ENCODE measurements at places on chromosomes 5 and 9.
A peak's percentile ranks its signal among the peaks of the same experiment; 100 is the strongest.

- peak; percentile 36 for DNase-seq
Observed at GRCh38 chr9:137694962-137695875, 76.4 kb downstream of the EHMT1 start.

DNA sequence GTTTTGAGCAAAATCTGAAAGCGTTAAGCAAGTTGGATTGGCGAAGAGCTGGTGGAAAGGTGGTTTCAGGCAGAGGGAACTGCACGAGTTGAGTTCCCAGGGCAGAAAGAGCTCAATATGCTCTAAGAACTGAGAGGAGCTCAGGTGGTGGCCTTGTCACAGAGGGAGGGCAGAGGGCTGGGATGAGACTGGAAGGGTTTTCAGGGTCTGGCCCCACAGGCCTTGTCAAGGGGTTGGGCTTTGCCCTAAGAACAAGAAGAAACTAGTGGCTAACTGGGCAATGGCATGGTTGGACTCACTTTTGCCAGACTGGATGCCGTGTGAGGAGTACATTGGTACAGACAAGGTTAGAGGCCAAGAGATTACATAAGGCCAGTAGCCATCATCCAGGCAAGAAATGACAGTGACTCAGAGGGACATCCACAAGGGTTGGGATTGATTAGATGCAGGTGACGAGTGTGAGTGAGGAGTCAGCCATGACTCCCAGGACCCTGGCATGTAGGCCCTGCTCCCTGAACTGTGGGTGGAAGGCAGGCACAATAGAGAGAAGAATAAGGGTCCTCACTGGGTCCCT, 75.1 kb upstream of the SMIM23 start:
- no peak for DNase-seq

DNA sequence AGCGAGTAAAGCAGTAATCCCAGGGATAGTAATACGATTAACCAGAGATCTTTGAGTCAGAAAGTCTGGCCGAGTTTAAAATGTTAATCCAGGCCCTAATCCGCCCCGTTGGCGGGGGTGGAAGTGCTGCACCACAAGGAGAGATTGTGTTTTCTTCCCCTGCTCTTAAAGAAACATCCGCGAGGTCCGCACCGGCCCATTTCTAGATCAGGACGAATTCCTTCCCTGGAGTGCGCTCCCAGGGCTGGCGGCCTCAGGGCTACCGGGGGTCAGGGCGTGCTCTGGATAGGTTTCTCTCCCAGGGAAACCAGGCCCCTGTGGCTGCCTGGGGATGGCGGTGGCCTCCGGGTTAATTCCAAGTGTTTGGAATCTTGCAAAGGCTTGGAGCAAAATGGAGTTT, 9.3 kb upstream of the NEUROG1 start:
- DNase-seq: no peak

DNA sequence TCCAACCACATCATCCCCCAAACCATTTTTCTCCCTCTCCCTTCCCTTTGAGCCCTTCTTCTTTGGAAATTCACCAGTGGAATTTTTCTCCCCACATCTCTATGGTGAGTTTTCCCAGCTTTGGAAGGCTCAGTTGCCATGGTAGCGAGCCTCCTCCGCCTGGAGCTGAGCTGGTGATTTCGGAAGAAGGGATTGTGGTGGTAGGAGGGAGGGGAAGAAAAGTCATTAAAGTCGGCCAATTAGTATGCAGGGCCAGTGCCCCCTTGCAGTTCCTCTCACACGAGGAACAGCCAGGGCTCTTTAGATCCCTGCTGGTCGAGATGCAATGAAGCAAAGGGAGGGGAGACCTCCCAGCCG, 322.0 kb downstream of the NTRK2 start:
- no peak for DNase-seq

DNA sequence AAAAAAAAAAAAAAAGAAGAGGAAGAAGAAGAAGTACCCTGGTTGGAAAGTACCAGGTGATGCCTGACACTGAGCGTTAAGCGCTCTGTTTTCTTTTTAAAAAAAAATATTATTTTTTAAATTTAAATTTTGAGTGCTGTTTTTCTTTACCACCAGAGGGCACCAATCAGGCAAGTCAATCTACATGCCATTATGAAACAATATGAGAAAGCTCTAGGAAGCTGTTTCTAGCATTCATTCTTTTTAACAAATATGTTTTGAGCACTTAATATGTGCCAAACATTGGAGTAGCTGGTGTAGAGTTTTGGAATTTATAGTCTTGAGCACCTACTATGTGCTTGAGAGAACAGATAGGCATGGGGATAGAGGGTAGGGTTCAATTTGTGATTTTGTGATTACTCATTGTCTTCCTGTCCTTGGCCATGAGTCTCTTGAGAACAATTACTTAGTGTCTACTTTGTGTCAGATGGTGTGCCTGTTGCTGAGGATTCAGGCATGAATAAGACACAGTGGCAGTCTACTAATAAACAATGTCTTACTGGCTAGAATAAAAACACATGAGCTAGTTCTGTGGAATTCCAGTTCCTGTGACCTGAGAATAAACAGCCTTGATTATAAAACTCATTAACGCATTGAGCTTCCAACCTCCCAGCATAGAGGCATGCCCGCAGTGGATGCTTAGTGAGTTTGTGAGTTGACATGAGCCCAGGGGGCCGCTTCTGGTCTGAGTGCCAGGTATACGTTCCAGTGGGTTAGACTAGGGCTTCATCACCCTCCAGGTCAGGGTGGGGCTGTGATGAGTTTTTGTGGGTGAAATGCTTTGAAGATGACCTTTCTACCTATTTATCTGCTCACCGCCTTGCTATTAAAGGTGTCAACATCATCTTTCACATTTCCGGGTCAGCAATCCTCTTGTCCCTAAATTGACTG, 3.0 kb upstream of the UBE2R2 start:
- DNase-seq: peak; percentile 20

Measured in substantia nigra (tissue), 51 donors.